ENCODE measurements at places on chromosomes 1 and 21. TPM values are rescaled to one million over a fixed set of nuclear protein-coding genes. Genes with fewer than 3 reads are reported as not detected.

Gene KANK4
- total RNA-seq, result 38.6 TPM

Gene LMX1A
- total RNA-seq, result 0.12 TPM

Gene LCE2B
- not detected for total RNA-seq

Gene PLA2G2C
- not detected for total RNA-seq

Gene LAMC2
- 5.5 TPM for total RNA-seq

Gene DDR2
- total RNA-seq, result 42.5 TPM

Gene NEK2
- total RNA-seq, result 10.2 TPM

Gene HES3
- total RNA-seq, result not detected

Gene LIN9
- 7.4 TPM for total RNA-seq

Gene CHD5
- 0.41 TPM for total RNA-seq

Gene PCSK9
- 2.2 TPM for total RNA-seq

Gene AGT
- total RNA-seq, result 17.0 TPM

All from metanephros (tissue), 2 donors.